Hematopoietic multipotent progenitor cell treated with erythropoietin and hydrocortisone succinate and interleukin-3 and kit ligand, for 6 days (in vitro differentiated cells): ENCODE measurements at places on chromosomes 6 and 20.

GRCh38 chr20:9663423-9663822 is 149.0 kb downstream of the LAMP5 start:
- DNase-seq, result no peak

GRCh38 chr6:82954937-82955577 is 110.6 kb downstream of the UBE3D start:
- DNase-seq, result no peak

DNA sequence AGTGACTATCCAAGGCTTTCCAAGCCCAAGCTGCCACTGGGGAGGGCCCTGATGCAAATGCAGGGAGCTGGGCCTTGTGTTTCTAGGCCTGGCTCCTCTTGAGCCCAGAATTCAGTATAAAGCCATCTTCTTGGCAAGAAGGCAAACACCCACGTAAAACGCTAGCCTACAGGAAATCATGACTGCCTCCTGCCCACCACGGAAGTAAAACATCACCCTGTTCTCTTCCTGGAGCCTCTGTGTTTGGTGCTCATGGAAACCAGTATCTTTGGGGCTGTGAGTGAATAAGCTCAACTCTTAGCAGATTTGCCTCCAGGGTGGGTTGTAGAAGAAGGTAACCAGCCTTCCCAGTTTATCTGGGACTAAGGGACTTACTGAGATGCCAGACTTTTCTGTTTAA is 271.0 kb downstream of the ZNF217 start:
- DNase-seq, result no peak

DNA sequence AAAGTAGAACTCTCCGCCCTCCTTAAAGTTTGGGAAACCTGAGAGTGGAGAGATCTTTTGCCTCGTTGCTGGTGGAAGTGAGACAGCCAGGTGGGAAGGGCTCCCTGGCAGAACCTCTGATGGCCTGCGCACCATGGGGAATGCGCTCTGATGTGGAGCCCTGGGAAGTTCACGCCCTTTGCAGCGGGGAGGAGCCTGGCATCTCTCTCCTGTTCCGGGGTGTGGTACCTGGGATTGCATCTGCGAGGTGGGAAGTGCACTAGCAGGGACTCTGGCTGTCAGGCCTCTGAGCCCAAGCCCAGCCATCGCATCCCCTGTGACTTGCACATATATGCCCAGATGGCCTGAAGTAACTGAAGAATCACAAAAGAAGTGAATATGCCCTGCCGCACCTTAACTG is 159.8 kb downstream of the AKAP7 start:
- DNase-seq, result no peak
